Renal cortical epithelial cell (primary cell): ENCODE measurements at places on chromosomes 1 and 21. TPM values are rescaled to one million over a fixed set of nuclear protein-coding genes. Genes with fewer than 3 reads are reported as not detected.
A peak's percentile ranks its signal among the peaks of the same experiment; 100 is the strongest.

Gene OR2L8
- 0.25 TPM in 1 of 2 replicates, not detected in the other for total RNA-seq

Gene C21orf58
- 1.8 and 1.9 TPM in 2 replicates for total RNA-seq

Gene TIE1
- 0.94 and 10.9 TPM in 2 replicates for total RNA-seq

Gene MASP2
- 0.35 TPM in 1 of 2 replicates, not detected in the other for total RNA-seq

Gene LHX8
- total RNA-seq: not detected in 2 replicates

- DNase-seq: no peak
These were observed 154.1 kb downstream of the CAMTA1 start for GRCh38 chr1:6939363-6939762.

DNA sequence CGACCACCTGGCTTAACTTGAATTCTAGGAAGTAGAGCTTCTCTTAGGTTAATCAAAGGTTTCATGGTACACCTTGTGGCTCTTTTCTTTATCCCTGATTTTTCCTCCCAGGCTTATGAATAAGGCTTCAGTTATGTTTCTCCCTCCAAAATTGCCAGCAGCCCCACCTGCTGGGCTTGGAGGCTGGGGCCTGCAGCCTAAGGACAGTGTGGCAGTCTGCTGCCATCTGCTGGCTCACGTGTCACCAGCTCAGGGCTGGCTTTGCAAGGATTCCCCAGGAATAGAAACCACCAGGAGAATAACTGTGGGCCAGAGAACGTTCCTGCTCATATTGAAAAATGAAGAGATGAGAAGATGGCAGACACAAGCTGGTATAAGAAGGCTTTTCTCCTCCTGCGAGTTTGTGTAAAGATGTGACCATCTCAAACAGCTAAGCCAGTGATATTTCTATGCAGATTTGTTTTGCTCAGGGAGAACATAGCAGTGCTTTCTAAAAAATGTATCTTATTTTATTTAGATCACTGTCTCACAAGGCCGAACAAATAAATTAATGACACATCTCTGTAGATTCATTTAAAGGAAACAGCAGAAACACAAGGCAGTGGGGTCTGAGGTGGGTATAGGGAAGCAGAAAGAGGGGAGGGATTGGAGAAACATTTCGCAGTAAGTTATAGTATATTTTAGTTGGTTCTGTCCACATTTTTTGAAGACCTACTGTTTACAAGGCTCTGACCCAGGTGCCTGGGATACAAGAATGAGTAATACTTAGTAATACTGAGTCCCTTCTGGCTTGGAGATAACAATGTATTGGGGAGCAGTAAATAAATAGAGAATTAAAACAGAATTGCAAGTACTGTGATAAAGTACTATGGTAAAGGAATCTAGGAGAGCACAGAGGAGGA, 291.1 kb upstream of the SGIP1 start:
- DNase-seq: peak; percentile 64

DNA sequence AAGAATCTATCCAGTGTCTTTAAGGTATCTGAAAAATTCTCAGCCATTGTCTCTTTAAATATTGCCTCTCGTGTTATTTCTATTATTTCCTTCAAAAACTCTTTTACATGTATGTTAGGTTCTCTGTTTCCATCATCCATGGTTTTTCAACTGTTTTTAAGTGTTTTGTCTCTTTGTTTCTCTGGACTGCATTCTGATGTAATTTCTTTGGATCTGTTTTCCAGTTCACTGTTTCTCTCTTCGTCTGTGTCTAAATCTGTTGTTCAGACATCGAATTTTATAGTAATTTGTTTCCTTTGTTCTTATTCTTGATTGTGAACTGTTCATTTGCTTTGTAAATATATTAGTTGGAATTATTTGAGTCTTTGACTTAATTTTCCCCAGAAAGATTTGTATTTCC, 44.1 kb downstream of the POFUT2 start:
- no peak for DNase-seq

GRCh38 chr21:21860888-21861287, 862.7 kb downstream of the NCAM2 start:
- no peak for DNase-seq

DNA sequence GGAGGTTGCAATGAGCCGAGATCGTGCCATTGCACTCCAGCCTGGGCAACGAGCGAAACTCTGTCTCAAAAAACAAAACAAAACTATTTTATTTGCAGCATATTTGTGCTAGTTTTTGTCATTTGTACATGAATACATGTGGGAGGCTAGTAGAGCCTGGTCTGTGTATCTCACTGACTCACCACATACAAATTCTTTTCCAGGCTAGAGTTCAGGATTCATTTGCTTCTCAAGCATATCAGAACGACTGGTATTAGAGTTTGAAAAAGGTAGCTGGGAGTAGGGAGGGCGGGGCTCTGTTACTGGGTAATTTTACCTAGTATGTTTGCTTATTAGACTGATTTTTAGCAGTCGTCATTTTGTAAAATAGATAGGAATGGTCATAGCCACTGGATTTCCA, 4.5 kb upstream of the TOR3A start:
- DNase-seq: peak; percentile 35

- no peak for DNase-seq
These were observed 630 bp upstream of the DBT start for GRCh38 chr1:100250264-100250663.

DNA sequence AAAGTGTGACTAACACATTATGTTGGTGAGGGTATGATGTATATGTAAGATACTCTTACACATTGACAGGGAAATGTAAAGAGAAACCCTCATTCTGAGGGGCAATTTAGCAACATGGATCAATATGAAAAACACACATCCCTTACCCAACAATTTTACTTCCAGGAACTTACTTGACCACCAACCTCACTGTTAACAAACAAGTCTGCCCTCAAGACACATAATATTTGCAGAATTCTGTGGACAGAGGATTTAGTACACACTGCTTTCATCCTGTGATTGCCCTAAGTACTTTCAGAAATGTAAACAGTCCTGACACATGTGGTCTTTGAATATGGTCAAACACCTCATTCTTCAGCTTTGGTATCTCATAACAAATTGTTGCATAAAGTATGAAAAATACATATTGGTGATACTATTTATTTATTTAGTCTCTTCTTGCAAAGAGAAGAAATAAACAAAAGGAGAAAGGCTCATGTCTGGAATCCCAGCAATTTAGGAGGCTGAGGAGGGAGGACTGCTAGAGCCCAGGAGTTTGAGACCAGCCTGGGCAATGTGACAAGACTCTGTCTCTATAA, 6.9 kb downstream of the USP48 start:
- DNase-seq: no peak

DNA sequence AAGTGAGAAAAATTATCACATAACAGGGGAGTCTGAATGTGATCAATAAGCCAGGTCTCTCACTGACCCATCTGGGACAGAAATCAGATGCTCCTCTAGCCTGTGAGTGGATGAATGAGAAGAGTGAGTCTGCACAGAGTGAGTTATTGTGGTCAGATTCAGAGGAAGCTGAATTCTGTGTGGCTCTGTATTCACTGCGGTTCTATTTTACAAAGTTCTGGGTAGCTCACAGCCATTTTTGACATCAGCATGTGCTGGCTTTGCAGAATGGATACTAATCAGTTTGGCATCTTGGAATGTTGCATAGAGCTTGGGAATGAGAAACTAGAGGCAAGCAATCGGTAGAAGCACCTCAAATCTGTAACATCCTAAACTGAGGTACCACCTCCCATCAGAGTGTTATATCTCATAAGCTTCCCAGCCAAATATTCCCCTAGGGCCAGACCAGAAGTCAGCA, 3.8 kb downstream of the COLGALT2 start:
- no peak for DNase-seq

- no peak for DNase-seq
These were observed 261 bp upstream of the CCDC24 start for GRCh38 chr1:43991200-43991475.

DNA sequence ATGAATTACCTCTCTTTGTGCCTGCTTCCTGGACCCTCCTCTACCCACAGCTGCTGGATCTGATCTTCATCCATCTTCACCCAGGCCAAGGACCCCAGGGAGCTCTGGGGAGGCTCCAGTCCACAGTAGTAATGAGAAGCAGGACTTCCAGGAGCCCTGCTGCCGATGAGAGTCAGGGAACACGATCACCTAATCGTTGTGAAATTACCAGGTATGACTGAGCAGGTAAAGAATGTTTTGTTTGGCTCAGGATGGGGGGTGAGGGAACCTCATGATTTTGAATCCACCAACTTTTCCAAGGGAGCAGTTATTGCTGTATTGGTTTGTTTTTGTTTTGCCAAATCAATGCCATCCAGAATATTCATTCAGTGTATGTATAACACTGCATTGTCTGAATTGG, 454.0 kb downstream of the PLPP3 start:
- peak; percentile 45 for DNase-seq
